ENCODE measurements at places on chromosomes 4 and X. TPM values are rescaled to one million over a fixed set of nuclear protein-coding genes. Genes with fewer than 3 reads are reported as not detected.

GRCh38 chrX:111886678-111887077 lies 10.7 kb downstream of the TRPC5OS start:
- no peak for DNase-seq
- H3K36me3 ChIP-seq: no peaks in the 10 kb centered on the region
- no peaks in the 10 kb centered on the region for H3K4me1 ChIP-seq
- H3K27me3 ChIP-seq: no peaks in the 10 kb centered on the region

- DNase-seq: no peak
- no peak overlapping the region for H3K27ac ChIP-seq
- no peaks in the 10 kb centered on the region for H3K4me1 ChIP-seq
- no peaks in the 10 kb centered on the region for H3K27me3 ChIP-seq
- no peaks in the 10 kb centered on the region for H3K36me3 ChIP-seq
- no peak overlapping the region for H3K4me3 ChIP-seq
These were observed 371.1 kb downstream of the FBXO8 start for GRCh38 chr4:173912384-173912783.

FATE1 gene
- not detected for total RNA-seq

- H3K27me3 ChIP-seq: no peaks in the 10 kb centered on the region
- H3K4me1 ChIP-seq: no peaks in the 10 kb centered on the region
- DNase-seq: no peak
- no peak overlapping the region for H3K4me3 ChIP-seq
- no peak overlapping the region for H3K27ac ChIP-seq
These were observed 76.4 kb downstream of the ZNF721 start for GRCh38 chr4:422587-422986.

- H3K4me3 ChIP-seq: no peak overlapping the region
- no peaks in the 10 kb centered on the region for H3K36me3 ChIP-seq
- no peaks in the 10 kb centered on the region for H3K4me1 ChIP-seq
- no peak overlapping the region for H3K27ac ChIP-seq
- H3K27me3 ChIP-seq: peaks cover 6% of the 10 kb centered on the region
- no peak for DNase-seq
These were observed 66.4 kb downstream of the NKX6-1 start for GRCh38 chr4:84432713-84433112.
